ENCODE measurements at places on chromosomes 3 and 15.

- H3K4me3 ChIP-seq = no peak overlapping the region
- H3K36me3 ChIP-seq = no peaks in the 10 kb centered on the region
- H3K4me1 ChIP-seq = no peaks in the 10 kb centered on the region
- no peaks in the 10 kb centered on the region for H3K27me3 ChIP-seq
- no peak for DNase-seq
- H3K27ac ChIP-seq = no peak overlapping the region
These were observed 26.6 kb downstream of the ALDH1L1 start for GRCh38 chr3:126153695-126154360.

- H3K27ac ChIP-seq = no peak overlapping the region
- DNase-seq = no peak
- H3K4me1 ChIP-seq = no peaks in the 10 kb centered on the region
- H3K27me3 ChIP-seq = peaks cover 100% of the 10 kb centered on the region
- no peaks in the 10 kb centered on the region for H3K36me3 ChIP-seq
- H3K4me3 ChIP-seq = no peak overlapping the region
These were observed 12.0 kb downstream of the SOX2 start for GRCh38 chr3:181723625-181724191.

DNA sequence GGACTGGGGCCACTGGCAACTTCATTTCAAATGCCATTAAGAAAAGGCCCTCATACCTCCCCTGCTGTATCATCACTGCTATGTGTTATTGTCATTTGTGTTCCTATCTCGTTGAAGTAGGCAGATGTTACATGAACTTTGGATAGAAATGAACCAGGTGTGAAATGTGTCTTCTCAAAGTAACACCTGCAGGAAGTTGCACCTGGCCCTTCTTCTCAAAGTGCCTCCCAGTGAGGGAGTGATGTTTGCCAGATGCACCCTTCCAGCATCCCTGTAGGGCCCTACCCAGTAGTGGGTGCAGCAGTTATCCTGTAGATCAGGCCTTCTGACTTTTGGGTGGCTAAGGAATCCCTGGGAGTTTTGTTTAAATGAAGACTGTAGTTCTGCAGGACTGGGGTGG, 197.7 kb upstream of the CTNNB1 start:
- no peak overlapping the region for H3K4me3 ChIP-seq

DNA sequence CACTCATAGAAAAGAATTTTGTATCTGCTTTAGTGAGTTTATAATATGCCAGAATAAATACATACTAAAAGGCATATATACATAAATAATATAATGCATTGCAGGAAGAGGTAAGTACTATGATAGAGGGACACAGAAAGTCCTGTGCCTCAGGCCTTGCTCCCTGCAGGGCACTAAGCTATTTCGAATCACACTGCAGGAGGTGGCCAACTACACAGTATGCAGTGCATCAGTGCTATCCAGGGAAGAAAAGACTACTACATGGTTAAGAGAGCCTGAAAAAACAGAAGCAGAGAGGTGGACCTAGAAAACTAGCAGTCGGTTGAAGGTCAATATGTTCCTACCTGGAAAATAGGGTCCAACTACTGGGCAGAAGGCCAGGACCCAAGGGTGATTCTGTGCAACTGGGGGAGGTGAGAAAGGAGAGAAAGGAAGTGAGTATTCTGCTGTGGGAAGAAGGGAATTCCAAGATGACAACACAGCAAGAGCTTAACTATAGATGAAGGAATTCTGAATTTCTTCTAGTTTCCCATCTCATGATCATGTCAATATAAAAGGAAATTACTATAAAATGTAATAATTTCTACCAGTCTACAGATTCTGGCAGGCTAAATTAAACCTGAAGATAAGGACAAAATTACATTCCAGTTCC, 218.0 kb downstream of the ZBTB20 start:
- no peaks in the 10 kb centered on the region for H3K27me3 ChIP-seq
- H3K36me3 ChIP-seq = no peaks in the 10 kb centered on the region
- H3K4me3 ChIP-seq = no peak overlapping the region
- no peak for DNase-seq
- H3K27ac ChIP-seq = no peak overlapping the region

- H3K36me3 ChIP-seq = no peaks in the 10 kb centered on the region
- H3K4me3 ChIP-seq = no peak overlapping the region
- no peak for DNase-seq
- no peak overlapping the region for H3K27ac ChIP-seq
These were observed 81.8 kb downstream of the IL20RB start for GRCh38 chr3:137039570-137039969.

GRCh38 chr3:110799271-110799670, 272.3 kb upstream of the NECTIN3 start:
- H3K4me1 ChIP-seq = no peaks in the 10 kb centered on the region
- no peak for DNase-seq
- H3K4me3 ChIP-seq = no peak overlapping the region

DNA sequence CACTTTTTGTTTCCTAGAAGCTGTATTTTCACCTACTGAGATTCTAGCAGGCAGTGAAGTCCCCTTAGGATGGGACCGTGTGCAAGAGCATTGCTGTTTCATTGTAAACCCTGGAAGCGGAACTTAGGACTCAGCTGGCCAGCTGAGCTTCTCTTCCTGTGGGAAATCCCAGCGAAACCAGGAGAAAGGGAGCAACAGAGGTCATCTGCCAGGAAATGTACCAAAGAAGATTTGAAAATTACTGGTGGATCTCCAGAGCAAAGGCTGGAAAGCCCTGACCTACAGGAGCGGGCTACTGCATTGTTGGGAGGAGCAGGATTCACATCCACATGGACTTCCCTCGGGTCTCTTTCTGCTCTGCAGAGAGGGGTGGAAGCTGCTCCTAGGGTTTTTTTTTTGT, 7.6 kb upstream of the ADPRH start:
- no peak overlapping the region for H3K27ac ChIP-seq
- no peak for DNase-seq
- H3K36me3 ChIP-seq = no peaks in the 10 kb centered on the region
- no peaks in the 10 kb centered on the region for H3K27me3 ChIP-seq

Measured in uterus (tissue), 4 donors.